ENCODE measurements at places on chromosomes 6 and 20.

- no peak for DNase-seq
These were observed 631.1 kb downstream of the KIF16B start for GRCh38 chr20:15942130-15942529.

GRCh38 chr20:45545754-45546453, 1.3 kb downstream of the EPPIN start:
- DNase-seq, result peak; percentile 4

DNA sequence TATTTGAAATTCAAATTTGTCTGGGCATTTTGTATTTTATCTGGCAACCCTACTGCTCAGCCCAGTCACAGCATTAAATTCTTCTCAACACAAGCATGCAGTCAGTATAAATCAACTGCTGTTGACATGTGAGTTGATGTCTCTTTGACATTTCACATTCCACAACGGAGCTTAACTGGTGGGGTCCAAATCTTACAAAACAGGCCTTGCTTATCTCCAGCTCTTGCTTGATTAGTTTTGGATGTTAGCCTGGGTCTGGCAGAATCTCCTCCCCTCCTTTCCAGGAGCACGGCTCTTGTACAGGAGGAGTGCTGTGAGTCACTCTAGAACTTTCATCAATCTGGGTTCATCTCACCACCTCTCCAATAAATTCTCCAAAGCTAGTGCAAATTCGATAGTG, 80.8 kb upstream of the PHACTR1 start:
- no peak for DNase-seq

DNA sequence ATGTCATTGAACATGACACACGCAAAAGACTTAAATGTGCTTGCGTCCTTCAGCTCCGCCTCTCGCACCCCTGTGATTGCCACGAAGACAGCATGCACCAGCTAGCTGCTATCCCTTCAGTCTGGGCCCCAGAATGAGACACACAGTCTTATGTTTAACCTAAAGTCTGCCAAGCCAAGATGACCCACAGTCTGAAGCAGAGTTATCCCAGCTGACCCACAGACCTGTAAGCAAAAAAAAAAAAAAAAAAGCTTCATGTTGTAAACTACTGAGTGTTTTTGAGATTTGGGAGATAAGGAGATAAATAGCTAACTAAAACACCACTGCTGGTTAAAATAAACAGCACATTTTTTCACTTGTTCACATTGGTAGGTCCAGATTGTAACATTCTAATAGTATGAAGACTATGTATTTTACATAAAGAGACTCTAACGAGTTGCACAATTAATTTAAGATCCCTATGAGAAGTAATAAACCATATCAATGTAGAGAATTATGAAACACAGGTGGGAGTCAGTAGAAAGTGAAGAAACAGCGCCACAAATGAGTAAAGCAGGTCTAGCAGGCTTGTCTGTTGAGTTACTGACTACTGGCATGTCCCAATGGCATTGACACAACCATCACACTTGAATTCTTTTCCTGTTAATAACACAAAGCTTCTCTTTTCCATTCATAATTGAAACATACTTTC, 47.4 kb upstream of the CCDC28A start:
- no peak for DNase-seq

GRCh38 chr6:45822246-45822812, 193.3 kb downstream of the CLIC5 start:
- peak; percentile 85 for DNase-seq

DNA sequence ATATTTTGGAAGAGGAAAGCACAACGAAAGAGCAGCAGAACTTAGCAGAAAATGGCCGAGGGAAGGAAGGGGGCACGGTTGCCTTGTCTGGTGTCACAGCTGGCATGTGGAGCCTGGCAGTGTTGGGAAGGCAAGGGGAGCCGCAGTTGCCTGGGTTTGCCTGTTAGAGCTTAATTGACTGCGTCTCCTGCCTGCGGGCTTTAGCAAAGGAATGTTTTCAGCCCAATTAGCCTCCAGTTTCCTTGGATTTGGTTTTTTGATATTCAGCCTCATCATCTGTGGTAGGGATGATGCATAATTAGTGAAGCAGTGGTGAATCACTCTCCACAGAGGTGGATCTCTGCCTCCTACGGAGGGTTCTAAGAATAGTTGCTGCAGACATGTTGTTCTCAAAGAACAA, 832.6 kb downstream of the QKI start:
- no peak for DNase-seq

DNA sequence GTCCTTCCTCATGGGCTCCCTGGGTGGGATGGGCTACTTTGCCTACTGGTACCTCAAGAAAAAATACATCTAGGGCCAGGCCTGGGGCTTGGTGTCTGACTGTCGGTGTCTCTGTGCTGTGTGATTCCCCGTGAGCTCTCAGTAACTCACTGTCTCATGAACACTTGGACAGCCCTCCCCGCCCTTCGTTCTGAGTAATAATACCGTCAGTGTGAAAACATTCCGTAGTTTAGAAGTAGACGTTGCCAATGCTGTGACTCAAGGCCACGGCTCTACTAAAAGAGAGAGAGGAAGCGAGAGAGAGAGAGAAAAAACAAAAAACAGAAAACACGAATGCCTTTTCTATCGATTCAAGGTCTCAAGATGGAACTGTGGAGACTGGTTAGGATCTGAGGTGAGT, 31.8 kb downstream of the FITM2 start:
- no peak for DNase-seq

DNA sequence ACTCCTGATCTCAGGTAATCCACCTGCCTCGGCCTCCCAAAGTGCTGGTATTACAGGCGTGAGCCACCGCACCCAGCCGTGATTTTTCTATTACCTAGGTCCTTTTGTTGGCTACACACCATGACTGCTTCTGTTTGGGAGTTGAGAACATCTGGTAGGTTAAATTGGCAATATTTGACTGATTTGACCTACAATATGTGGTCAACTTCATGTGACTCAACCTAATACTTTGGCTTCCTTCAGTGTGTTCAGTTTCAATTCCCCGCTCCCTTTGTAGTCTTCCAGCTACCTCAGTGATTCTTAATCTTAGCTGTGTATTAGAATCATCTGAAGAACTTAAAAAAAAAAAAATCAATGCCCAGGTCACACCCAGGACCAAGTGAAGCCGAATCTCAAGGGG, 47.4 kb downstream of the MYB start:
- DNase-seq, result peak; percentile 57

DNA sequence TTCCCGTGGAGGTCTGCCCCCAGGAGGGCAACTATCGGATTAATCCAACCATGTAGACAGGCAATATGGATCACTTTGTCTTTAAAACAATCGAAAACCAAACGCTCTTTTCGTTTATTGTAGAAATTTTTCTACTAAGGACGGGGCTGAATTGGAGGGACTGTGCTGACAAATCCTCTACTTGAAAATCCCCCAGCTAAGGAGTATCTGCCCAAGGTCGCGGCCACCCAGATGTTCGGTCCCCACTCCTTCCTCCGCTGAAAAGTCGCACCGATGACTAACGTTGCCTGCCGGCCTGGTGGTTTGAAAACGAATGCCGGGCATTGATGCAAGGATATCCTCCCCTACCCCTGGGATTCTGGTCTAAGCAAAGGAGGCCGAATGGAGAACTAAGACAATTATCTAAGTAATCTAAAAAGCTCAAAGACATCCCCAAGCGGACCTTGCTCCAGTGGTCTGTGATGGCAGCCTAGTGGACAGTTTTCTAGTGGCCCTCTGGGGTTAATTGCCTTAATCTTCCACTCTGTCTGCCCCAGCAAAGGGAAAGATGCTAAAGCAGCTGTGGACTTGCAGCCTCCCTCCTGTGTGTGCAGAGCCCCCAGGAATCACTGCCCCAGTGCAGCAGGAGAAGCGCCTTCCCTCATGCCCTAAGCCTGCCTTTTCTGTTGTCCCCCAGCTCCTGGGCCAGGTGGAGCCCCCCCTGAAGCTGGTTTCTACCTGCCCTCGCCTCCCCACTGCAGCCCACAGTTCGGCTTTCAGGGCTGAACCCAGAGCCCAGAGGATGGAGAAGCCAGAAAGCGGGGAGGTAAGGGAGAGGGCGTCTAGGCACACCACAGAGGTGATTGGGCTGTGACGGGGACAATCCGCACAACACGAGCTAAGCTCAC, 3.6 kb upstream of the FOXC1 start:
- peak; percentile 20 for DNase-seq

- DNase-seq, result peak; percentile 11
These were observed 125.2 kb downstream of the TBC1D7 start for GRCh38 chr6:13203145-13203544.

GRCh38 chr6:17448165-17448564, 54.8 kb downstream of the CAP2 start:
- DNase-seq, result no peak

DNA sequence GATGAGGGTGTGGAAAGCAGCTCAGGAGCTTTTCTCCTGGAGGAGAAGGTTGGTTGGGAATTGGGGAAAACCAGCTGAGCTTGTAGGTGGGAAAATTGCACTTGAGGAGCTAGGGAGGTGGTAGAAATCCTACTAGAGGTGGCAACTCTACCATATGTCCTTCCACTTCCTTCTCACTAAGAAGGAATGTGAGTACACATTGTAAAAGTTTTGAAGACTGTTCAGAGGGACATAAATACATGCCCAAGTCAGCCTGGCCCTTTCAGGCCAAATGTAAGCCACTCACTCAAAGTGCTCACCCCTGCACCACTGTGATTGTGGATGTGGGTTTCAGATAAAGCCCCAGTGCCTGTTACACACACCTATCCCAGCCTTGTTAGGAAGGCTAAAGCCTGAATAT, 290.5 kb upstream of the PLCB4 start:
- no peak for DNase-seq

DNA sequence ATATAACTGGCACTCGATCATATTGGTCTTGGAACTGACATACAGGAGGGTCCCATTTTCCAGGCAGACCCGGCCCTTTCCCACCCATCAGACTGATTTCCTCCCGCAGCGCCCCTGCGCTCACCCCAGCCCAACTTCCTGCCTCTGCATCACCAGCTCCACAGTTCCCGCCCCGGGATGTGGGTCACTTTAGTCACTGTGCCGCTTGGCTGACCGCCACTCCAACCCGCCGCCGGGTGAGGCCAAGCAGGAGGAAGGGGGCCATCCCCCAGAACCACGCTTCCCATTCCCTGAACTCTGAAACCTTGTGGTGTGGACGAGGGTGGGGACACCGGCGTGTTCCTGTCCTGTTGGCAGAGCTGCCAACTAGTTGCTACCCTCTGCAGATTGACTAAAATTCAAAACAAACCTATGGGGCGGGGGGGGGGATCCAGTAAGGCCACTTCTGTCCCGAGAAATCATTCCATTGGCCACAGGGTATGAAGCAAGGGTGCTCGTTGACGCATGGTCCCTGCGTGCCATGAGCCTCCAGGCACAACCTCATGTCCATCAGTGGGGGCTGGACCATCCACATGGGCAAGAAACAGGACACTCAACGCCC, 12.3 kb downstream of the TGM2 start:
- DNase-seq, result peak; percentile 85

GRCh38 chr6:26534681-26535465, 3.3 kb upstream of the HMGN4 start:
- DNase-seq, result no peak

GRCh38 chr20:10402938-10403608, 30.9 kb downstream of the MKKS start:
- DNase-seq, result no peak

- no peak for DNase-seq
These were observed 72.1 kb downstream of the PERP start for GRCh38 chr6:138035070-138035469.
